ENCODE measurements at places on chromosomes 5 and 9. TPM values are rescaled to one million over a fixed set of nuclear protein-coding genes. Genes with fewer than 3 reads are reported as not detected.

IL3 gene
- not detected for polyA plus RNA-seq

CKMT2 gene
- polyA plus RNA-seq, result 102 TPM

TEX48 gene
- not detected for polyA plus RNA-seq

PROB1 gene
- 42.6 TPM for polyA plus RNA-seq

FBXL7 gene
- polyA plus RNA-seq, result 20.0 TPM

Data from forelimb muscle (tissue), 1 donor.